Naive B cell (primary cell): ENCODE measurements at places on chromosomes 4 and X.

DNA sequence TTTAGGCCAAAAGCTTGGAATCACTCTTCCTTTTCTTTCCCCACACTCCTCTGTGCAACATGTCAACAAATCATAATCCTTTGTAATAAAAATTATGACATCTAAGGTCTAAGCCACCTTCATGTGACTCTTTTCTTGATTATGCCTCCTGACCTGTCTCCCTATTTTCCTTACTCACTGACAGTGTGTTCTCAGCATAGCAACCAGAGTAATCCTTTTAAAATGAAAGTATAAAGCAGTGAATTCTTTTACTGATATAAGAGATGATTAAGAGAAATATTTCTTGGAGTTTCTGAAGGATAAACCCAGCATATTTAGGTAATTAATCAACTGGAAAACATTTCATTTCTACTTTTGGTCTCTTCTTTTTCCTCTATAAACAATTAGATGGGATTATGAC lies 44.7 kb downstream of the USO1 start:
- DNase-seq, result no peak

DNA sequence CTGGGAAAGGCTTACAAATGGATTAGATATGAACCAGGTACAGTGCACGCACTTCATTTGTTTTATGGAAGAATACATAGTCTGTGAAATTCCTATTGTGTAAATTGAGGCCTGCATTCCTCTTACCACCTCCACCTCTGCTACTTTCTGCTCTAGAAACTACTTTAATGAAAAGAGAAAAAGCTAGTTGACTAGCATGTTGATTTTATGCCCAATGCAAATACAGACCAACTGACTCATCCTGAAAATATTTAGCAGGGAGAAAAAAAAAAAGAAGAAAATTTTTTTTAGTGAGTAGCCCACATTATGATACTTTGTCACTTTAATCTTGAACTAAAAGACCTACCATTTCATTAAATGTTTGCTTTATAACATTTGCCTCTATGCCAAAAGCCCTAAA lies 41.2 kb downstream of the DCLK2 start:
- no peak for DNase-seq

GRCh38 chr4:90127706-90128345 lies 632 bp downstream of the CCSER1 start:
- DNase-seq, result peak; percentile 47

DNA sequence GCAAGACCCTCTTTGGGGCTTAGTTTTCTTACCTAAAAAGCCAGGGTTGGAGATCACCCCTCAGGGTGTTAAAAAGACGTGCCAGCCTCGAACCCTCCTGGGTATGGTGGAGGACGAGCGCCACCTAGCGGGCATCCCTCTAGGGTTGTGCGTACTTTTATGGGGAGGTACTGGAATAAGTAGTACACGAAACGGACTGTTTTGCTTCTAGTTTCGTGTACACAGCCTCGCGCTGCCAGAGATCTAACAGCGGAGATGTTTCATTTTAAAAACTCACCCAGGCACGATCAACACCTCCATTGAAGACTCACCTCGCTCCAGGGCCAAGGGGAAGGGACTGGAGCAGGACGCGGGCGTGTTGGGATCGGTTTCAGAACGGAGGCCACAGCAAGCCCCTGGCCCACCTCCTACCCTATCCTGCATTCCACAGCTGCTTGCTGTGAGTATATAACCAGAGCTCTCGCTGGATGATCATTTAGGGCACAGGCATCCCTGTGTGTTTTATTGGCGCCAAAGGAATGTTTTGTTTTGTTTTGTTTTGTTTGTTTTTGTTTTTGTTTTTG lies 4.8 kb upstream of the NKX3-2 start:
- DNase-seq, result peak; percentile 64

DNA sequence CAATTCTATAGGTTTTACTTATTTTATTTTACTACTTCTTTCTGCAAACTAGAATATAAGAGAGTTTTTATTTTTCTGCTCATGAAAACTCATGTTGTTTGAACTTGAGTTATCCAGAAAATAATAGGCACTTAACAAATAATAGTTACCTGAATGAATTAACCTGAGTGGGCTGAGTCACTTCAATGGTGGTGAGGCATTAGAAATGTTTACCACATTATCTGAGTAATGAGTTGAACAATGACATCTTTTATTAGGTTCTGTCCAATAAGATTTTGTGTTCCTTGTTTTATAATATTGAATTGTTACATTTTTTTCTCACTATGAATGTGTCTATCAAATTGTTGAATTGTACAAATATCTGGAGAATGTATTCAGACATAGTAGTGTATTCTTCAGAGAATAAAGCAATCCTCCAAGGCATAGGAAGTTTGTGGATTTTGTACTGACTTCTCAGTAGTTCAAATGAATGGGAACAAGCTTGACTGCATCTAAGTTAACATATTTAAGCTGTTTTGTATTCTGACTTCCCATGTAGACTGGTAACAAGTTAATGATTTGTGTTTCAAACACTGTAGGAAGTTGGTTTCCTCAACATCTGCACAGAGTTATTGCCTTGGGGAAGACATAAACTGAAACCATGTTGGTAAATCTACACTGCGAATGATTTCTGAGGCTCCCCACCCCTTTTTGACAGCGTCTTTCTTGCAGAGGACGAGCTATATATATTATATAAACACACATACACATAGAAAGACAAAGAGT lies 1808.9 kb upstream of the TENM3 start:
- DNase-seq, result no peak

DNA sequence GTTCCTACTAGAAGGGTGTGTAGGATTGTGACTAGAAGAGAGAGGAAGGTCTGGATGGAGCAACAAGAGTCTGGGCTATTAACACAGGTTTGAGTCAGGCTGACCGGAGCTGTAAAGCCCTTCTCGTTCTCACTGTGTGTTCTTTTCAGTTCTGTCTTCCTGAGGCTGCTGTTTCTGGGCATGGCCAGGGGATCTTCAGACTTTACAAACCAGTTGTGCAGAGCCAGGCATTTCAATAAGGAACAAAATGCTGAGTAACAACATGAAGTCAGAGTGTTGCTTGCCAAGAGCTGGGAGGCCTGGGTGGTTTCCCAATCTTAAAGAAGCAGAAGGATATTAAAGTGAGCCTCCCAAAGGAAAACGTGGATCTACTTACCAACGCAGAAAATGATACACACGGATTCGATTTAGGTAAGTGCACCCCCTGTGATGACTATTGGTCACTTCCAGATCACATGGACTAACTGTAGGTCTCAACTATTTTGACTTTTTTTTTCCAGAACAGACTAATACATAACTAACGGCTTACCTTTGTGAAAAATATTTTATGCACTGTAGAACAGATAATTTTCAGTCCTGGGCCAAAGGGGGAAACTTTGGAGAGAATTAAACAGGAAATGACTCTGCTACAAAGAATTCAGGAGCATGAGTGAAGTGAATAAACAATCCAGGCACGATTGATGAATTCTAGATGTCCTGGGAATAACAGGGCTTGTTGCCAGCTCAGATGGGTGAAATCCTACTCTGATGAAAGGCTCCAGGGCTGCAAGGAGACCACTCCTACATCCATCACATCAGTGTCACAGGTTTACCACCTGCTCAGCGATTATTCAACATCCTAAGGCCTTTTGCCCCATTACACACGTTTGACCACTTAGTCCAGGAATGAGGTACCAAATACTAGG lies 94.5 kb downstream of the ANXA3 start:
- DNase-seq, result no peak

- DNase-seq, result no peak
Observed at GRCh38 chr4:165394275-165394674, 15.5 kb downstream of the CPE start.

DNA sequence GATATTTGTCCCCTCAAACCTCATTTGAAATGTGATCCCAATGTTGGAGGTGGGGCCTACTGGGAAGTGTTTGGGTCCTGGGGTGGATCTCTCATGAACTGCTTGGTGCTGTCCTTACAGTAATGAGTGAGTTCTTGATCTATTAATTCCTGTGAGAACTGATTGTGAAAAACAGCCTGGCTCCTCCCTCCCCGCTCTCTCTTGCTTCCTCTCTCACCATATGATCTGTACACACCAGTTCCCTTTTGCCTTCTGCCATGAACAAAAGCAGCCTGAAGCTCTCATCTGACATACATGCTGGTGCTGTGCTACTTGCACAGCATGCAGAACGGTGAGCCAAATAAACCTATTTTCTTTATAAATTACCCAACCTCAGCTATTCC lies 11.2 kb upstream of the YIPF7 start:
- no peak for DNase-seq

- DNase-seq, result no peak
Observed at GRCh38 chr4:184103527-184104264, 114.0 kb downstream of the ENPP6 start.

DNA sequence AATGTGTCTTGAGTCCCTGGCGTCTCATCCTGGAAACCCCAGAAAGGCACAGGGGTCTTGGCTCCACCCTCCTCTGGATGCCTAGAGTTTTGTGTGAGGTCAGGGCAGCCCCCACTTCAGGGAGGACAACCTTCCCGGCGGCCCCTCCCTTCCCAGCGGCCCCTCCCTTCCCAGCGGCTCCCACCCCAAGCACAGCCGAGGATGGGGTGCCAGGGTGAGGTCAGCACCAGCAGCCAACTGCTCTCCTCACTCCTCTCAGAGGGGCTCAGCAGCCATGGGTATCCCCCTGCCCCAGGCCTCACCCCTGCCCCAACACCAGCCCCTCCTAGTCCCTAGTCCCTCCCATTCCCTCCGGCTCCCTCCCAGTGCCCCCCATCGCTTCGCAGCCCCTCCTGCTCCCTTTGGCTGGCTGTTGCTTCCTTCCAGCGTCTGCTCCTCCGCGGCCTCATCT lies 17.4 kb downstream of the DGKQ start:
- no peak for DNase-seq

GRCh38 chr4:137707626-137708025 lies 175.3 kb upstream of the PCDH18 start:
- DNase-seq, result no peak

DNA sequence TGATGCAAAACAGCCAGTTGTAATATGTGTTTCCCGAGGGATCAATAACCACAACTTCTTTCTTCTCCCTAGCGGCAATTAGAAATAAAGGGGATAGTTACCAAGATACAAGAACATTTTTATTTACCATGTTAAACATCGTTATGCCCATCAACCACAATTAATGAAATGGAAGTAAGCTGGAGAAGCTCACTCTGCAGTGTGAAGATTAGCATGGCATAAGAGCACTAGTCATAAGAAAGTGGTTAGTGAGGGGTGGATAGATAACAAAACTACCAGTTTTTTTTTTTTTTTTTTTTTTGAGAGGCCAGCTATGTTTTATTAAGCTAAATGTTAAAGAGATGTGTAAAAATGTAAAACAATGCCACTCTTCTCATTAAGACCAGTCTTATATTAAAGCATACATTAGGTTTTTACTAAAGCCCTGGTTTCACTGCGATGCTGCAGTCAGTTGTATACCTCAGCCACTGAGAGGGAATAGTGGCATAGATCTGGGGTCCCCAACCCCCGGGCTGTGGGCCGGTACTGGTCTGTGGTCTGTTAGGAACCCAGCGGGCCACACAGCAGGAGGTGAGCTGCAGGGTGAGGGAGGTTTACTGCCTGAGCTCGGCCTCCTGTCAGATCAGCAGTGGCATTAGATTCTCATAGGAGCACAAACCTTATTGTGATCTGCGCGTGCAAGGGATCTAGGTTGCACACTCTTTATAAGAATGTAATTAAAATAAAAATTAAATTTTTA lies 27.9 kb upstream of the NFXL1 start:
- no peak for DNase-seq

DNA sequence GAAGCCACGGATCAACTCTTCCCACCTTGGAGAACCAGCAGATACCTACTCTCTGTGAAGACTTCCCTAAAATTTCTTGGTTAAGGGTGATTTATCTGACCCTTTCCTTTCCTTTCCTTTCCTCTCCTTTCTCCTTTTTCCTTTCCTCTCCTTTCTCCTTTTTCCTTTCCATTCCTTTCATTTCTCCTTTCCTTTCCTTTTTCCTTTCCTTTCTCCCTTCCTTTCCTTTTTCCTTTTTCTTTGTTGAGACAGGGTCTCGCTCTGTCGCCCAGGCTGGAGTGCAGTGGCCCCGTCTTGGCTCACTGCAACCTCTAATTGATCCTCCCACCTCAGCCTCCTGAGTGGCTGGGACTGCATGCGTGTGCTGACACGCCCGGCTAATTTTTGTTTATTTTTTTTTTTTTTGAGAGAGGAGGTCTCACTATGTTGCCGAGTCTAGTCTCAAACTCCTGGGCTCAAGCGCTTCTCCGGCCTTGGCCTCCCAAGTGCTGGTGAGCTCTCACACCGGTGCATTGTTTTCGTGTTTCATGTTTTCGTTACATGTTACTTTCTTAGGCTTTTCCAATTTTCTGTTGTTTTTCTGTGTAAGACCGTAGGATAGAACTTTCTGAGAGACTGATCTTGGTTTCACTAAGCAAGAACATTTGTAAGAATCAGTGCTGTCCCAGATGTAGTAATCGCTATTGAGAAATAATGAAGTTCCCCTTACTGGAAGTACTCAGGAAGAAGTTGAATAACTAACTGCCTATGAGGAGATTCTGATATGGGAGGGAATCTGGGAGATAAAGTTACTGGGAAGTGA lies 2.0 kb downstream of the TMEM165 start:
- DNase-seq, result no peak

DNA sequence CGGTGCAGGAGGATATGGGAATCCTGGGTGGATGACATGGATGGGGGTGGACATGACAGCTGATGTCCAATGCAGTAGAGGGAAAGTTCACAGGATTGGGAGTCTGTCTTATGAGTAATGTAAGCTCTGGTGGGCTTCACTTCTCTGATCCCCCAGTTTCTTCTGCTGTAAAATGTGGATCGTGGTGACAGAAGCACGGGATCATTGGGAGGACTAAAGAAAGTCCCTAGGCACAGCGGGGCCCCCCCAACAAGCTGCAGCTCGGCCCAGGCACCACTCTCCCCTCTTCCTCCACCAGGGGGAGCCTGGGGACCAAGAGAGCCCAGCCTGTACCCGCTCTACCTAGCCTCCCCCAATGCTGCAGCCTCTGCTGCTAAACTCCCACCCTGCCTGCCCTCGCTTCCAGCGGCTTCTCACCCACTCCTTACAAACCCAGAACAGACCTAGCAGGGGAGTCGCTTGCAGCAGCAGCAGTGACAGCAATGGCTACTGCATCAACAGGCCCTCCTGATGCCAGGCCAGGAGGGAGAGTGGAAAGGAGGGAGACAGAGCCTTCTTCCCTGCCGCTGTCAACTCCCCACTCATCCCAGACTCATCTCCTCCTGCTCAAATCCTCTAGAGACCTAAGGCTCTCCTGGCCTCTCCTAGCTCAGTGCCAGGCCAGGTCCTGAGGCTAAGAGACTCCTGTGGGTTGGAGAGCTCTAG lies 36.1 kb upstream of the IQSEC2 start:
- peak; percentile 68 for DNase-seq

DNA sequence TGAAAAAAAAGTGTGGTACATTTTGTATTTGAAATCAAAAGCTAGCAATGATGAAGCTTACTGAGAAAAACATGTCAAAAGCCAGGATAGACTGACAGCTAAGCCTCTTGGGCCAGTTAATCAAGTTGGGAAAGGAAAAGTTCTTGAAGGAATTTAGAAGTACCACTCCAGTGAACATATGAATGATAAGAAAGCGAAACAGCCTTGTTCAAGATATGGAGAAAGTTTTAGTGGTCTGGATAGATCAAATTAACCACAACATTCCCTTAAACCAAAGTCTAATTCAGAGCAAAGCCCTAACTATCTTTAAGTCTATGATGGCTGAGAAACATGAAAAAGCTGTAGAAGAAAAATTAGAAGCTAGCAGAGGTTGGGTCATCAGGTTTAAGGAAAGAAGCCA lies 268.3 kb downstream of the PDHA2 start:
- no peak for DNase-seq

- DNase-seq, result no peak
Observed at GRCh38 chr4:87632469-87632868, 17.6 kb upstream of the DMP1 start.

GRCh38 chrX:113384628-113385027 lies 544.0 kb upstream of the AMOT start:
- DNase-seq, result no peak

- DNase-seq, result no peak
Observed at GRCh38 chrX:51956441-51956840, 63.0 kb downstream of the MAGED1 start.
